ENCODE measurements at places on chromosomes 5 and 9.

GRCh38 chr5:6989230-6989629 lies 276.0 kb downstream of the TENT4A start:
- DNase-seq = no peak

DNA sequence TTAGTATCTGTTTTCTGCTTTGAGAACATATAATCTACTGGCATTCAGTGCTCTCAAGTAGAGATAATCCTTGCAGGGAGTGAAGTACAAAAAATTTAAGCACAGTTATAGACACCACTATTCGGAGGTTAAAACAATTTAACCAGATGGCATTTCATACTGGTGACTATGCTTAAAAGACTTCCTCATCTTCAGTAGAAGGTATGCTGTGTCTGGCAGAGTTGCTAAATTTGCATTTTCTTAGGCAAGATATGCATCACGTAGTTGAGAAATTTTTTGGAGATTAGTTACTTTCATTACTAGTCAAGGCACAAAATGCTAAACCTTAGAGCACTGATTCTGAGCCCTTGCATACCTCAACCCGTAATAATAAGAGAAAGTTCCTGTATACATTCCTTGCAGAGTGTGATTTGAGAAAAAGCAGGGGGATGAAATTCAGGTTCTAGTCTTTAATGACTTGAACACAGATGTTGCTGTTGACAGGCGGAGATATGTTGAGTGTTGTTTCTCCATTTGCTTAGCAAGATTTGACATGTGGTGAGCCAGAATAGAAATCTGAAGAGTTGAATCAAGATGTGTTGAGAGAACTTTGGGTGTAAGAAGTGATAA lies 70.8 kb upstream of the STARD4 start:
- DNase-seq = peak; percentile 13

DNA sequence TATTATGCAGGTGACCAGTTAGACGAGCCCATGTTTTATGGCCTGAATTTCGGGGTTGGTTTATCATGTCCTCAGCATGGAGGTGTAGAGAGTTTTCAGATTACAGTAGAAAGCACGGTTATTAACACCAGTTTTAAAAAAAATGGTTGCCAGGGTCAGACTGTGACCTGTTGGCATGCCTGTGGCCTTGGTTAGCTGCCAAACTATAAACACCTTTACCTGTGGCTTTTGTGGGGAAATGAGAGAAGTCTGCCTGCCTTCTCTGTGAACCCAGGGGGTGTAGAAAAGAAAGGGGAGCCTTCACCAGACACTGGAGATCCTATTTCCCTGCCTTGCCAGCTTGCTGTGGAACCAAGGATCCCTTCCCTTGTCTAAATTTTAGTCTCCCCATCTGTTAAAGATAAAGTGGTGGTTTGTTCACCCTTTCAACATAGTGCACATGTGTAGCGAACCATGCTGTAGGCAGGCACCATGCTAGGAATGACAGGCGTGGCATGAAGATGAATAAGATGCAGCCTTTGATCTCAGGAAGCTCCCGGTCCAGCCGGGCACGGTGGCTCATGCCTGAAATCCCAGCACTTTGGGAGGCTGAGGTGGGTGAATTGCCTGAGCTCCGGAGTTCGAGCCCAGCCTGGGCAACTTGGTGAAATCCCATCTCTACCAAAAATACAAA lies 6.1 kb upstream of the PHF19 start:
- peak; percentile 13 for DNase-seq

DNA sequence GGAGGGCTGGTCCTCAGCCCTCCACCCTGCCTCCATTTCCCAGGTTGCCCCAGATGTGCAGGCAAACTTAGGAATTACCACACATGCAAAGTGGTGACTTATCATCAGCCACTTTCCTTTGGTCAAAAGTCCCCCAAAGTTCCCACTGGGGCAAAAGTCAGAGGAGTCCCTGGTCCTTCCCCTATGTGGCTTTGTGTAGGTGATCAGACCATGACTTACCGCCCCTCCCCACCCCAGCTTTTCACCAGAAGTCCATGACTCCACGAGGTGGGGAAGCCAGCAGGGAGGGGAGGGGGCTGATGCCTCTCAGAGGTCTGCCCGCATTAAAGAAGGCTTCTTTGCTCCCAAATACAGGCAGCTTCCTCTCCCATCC lies 5.8 kb downstream of the TRAF1 start:
- no peak for DNase-seq

DNA sequence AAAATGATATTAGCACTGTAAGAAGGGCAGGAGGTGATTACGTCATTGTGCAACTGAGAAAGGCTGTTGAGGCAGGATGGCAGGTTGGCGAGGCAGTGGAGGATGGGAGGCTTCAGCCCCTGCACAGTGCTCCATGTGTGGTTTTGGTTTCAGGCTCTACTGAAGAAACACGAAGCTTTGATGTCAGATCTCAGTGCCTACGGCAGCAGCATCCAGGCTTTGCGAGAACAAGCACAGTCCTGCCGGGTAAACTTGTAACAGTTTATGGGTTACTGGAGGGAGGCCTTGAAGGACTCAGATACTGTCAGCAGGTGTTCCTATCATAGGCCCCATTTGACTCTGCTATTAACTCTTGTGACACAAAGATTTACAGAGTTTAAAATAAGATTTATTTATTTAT lies 35.1 kb downstream of the SPTAN1 start:
- DNase-seq = no peak

- no peak for DNase-seq
Measured at GRCh38 chr5:45262061-45262590, 434.1 kb downstream of the HCN1 start.

DNA sequence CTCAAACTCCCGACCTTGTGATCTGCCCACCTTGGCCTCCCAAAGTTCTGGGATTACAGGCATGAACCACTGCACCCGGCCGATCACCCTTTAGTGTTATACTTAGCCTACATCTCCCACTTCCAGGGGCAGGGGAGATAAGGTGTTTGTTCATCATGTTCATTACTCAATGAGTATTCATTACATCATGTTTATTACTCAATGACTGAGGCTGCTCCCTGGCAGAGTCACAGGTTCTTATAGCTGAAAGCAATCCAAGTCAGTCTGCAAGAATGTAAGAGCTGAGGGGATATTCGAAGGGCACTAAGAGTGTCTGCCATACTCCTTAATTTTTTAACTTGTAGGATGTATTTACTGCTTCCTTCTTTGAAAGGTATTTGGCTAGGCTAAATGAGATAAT lies 214.2 kb downstream of the SPATA31D1 start:
- peak; percentile 80 for DNase-seq

DNA sequence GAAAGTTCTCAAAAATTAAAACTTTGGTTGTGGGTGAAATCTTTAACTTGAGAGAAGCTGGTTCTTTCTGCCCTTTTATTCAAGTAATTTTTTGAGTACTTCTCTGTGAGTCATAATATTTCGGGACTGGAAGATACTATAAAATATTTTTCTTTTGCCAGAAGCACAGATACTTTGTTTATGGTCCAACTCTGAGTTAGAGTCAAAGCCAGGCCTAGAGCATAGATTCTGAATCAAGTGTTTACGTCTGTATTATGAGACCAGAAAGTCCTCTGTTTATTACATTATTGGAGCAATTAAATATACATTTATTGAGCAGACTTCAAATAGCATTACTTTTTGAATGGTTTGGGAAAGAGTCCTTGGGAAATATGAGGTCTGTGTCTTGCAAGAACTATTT lies 187.9 kb downstream of the FER start:
- DNase-seq = no peak

DNA sequence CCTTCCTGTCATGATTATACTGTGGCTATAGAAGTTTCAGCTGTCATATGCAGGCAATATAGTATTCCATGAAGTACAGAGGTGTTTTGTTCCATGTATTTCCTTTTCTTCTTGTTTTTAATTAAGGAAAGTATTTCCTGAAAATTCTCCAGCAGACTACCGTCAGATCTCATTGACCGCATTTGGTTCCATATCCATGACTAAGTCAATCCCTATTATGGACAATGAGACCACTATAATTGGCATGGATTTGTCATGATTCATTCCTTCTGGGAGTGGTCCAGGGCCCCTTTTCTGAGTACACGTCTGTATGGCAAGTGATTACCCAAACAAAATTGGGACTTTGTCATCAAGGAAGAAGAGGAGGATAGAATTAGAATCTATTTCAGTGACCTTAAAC lies 283.2 kb upstream of the CLINT1 start:
- no peak for DNase-seq

GRCh38 chr9:89502038-89502601 lies 4.2 kb upstream of the SEMA4D start:
- no peak for DNase-seq
